ENCODE measurements at places on chromosomes 2 and 18.

GRCh38 chr2:212538305-212539071 lies at the start of gene ERBB4:
Gene ERBB4 (minus strand): TSS chr2:212538802. CDS start chr2:212538530, 272 bp downstream.
- no peak for DNase-seq

DNA sequence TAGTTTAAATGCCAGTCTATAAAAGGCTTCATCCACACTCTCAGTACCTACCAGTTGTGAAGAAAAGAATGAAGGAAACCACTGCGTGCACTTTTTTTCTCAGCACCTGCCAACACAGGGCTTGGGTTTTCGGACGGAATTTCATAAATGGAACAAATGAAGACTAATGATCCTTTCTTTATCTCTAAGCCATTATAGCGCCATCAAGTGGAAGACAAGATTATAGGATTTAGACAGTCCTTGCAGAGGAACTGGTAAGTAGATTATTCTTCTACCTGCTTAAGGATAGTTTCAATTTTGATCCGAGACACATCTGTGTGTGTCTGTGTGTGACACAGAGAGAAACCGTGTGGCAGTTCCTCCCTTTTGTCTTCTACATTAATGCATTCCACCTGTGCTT lies 245.6 kb downstream of the NRXN1 start:
- no peak for DNase-seq

DNA sequence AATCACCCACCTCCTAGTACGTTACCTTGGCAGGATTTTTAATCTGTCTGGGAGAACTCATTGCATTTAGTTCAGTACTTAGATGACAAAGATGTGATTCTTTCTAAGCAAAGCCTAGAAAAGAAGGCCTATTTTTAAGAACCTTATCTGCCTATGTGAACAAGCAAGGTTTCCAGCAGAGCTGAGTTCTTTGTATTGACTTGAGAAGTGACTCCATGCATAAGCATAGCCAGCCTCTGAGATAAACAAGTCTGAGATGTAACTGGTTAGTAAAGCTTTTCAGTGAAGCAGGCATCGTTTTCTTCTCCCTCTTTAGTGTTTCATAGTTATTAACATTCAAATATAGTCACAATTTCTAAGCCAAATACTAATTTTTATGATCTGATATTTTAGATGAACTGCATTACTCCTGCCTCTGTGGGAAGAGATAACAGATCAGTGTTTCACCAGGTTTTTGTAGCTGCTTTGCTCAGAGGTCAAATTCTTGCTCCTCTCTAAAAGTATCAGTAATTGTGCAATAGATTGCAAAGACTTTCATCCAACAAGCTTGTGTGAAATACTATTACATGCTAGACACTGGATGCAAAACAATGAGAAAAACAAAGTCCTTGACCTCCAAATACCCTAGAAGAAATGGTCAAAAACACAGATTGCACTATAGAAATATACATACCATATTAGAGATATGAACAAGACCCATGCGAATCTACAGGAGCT lies 107.8 kb downstream of the MBD2 start:
- no peak for DNase-seq

- DNase-seq, result peak; percentile 10
Observed at GRCh38 chr2:26469092-26469710, 8.7 kb downstream of the OTOF start.

GRCh38 chr2:100404411-100404810 lies 13.1 kb downstream of the CHST10 start:
- no peak for DNase-seq
